ENCODE measurements at places on chromosomes 2 and 18.

DNA sequence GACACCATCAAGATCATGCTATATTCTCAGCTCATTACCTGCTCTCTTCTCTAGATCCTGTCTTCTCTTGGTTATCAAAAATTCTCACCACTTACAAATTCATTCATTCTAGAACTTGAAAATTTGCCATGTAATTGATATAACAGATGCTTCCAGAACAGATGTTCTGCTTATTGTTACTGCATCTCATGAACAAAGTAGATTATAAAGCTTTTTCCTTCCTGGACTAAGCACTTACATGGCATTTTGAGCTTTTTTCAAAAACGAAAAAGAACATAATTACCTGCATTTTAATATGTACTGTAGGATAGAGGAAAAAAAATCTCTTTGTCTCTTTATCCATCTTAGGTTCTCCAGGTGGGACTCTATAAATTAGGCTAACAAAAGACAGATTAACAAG lies 79.6 kb upstream of the CREB1 start:
- DNase-seq: no peak

DNA sequence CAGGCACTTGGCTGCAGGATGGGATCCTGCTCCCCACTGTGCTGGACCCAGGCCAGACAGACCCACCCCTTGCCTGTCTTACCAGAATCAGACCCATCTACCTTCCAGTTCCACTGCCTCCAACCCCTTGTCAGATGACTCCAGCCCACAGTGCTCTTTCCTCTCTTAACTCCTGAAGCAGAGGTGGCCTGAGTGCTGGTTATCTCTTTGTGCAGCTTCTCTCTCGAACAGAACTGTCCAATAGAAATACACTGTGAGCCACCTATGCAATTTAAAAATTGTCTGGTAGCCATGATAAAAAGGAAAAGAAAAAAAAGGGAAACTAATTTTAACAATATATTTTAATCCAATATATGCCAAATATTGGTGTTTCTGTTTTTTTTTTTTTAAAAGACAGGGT lies 160.2 kb upstream of the SMAD2 start:
- DNase-seq: no peak

DNA sequence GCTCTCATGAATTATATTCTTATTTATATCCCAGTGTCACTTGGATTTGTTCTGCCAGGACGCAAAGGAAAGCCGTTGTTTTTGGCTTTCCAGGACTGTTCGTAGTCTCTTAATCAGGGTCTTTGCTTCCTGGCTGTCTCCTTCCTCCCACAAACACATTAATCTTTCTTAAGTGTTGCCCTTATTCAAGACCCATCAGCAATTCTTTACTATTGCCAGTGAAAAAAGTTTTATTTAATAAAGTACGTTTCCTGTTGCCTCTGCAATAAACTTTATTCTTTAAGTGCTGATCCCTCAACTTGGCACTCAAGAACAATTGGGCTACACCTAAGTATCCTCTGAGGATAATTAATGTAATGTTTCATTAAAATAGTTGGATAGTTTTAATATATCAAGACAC lies 68.3 kb upstream of the CYP20A1 start:
- DNase-seq: no peak

GRCh38 chr18:52826994-52827393 lies 487.0 kb downstream of the DCC start:
- DNase-seq: no peak

DNA sequence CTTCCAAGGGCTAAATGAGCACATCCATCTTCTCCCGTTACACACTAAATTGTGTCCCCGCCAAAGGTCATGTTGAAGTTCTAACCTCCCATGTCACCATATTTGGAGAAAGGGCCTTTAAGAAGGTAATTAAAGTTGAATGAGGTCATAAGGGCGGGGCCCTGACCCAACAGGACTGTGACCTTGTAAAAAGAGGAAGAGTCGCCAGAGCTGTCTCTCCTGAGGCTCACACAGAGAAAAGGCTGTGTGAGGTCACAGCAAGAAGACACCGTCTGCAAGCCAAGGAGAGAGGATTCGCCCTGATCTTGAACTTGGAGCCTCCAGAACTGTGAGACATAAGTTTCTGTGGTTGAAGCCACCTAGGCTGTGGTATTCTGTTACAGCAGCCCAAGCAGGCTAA lies 24.1 kb downstream of the TRABD2A start:
- no peak for DNase-seq

DNA sequence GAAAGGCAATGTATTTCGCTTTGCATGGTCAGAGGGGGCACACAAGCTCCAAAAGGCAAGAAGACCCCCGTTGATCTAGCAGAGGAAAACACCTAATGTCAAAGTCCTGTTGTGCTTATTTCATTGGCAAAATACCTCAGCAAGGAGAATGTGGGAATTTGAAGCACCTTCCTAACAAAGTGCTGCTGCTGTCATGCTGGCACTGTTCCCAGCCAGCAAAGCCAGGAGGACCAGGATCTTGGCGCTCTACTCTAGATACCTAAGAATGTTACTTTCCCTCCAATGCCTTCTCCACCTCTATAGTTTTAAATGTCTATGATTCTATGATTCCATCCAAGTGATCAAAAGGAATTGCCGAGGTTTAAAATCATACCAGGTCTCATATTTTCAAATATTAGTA lies 867.9 kb upstream of the POU3F3 start:
- DNase-seq: no peak

GRCh38 chr2:127582863-127583861 lies 47.7 kb downstream of the MYO7B start:
- no peak for DNase-seq

DNA sequence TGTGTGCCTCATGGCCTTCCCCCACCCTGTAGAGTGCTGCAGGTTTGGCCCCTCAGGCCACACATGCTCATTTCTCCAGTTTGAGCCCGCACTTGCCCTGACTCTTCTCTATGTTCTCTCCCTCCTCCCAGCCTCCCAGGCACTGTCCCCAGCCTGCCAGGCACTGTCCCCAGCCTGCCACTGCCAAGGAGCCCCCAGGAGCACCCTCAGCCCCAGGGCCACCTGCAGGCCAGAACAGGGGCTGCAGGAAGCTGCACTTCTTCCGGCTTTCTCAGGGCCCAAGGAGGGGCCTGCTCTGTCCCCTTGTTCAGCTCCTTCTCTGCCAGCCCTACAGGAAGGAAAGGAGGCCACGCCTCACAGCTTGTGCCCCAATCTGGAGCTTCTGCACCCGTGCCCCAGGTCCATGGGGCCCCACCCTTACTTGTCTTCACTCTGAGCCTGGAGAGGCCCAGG lies 31.6 kb downstream of the CYP26B1 start:
- DNase-seq: no peak

DNA sequence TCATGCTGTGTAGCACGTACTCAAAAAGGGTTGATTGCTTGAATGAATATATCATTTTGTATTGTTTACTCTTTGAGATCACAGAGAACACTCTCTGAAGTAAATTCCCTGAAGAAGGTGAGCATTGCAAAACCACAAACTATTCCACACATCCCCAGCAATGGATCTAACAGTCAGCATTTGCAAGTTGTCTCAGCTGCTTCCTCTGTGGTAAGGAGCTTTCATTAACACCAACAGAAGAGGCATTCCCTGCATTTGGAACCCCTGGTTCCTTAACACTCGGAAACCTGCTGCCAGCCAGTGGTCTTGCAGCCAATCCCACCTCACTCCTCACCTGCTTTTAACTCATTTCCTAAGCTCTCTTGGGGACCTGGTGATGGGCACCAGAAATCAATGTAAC lies 108.4 kb downstream of the IRS1 start:
- DNase-seq: no peak

DNA sequence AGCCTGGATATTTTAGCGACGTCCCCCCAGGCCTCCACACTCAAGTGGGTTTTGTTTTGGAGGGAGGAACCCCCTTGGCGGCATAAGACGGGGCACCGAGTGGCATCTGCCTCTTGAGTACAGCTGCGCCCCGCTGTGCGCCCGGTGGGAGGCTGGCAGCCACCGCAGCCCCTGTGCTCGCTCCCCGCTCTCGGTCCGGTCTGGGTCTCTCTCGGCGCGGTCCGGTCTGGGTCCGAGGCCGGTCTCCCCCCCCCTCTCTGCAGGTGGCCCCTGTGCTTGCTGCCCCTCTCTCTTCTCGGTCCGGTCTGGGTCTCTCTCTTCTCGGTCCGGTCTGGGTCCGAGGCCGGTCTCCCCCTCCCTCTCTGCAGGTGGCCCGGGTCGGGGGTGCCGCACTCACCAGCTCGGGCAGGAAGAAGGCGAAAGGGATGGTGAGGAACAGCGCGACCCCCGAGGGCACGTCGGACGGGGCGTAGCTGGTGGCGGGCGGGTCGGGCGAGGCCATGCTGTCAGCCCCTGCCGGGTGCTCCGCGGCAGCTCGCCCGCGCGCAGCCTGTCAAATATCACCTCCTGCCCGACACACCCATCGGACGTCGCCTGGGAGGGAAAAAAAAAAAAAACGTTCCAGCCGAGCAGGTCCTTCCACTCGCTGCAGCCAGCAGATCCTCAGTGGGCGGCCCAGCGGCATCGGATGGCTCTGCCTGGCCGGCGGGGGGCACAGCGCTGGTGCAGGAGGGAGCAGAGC lies at the start of gene MALL:
Gene MALL, minus strand, starts transcription at position 532 of the 742 bp plus-strand sequence. Its CDS starts 30 bp downstream, at position 502.
- DNase-seq: no peak

DNA sequence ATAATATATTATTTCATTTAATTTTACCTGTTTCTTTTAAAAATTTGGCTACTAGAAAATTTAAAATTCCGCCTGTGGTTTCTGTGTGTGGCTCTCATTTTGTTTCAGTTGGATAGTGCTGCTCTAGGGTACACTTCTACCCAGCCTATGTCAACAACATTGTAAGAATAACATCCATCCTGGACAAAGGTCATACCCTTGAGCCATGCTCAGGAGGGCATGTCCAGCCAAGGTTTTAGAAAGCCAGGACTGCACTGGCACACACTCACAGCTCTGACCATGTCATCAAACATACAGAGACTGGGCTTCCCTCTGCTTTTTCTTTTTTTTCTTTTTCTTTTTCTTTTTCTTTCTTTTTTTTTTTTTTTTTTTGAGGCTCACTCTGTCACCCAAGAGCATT lies 96.1 kb downstream of the CTIF start:
- no peak for DNase-seq

DNA sequence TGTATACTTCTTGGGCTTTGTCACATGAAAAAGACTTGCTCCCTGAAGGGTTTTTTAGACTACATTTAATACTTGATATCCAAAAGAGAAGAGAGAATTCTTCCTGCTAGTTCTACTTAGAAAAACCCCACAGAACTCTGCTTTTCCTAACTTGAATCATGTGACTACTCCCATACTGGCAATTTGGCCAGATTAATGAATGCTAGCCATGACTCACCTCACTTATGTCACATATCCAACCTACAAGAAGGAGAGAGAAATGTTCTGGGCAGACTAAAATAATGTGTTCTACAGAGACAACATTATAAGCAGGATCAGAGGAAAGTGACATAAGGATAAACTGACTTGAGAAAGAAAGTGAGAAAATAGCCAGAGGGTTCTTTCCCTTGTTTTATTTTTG lies 249.3 kb upstream of the GULP1 start:
- DNase-seq: peak; percentile 53

GRCh38 chr2:99841749-99842148 lies 300.6 kb downstream of the AFF3 start:
- DNase-seq: peak; percentile 42

DNA sequence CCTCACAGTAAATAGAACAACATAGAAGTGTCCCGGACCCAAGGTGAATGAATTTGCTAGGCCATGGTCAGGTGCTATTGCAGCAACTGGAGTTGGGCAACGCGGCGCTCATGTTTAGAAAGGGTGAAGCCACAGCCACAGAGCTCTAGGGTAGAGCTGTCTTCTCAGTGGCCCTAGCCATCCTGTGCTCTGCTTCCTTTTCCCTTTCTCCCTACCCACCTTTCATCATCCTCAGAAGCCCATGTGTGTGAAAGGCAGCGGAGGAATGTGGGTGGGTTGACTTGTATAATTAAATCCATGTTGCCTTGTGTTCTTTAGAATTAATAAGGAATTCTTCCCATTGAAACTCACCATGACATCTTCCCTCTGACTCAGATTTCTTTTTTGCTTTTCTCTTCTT lies 336.7 kb downstream of the OSR1 start:
- peak; percentile 87 for DNase-seq

DNA sequence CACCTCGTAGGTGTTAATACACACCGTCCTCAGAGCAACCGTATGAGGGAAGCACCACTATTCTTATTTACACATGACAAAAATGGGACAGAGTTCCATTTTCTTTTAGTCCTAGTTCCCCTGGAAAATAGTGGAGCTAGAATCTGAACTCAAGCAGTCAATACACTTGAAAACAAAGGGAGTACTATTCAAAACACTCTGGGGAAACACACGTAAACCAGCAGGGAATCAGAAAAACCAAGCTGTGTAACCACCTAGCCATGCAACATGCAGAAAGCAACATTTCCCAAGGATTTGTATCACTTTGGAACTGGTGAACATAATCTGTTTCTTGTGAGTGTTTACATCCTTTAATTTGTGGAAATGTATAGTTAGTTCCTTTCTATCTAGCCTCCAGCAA lies 208.2 kb downstream of the UBE2E3 start:
- DNase-seq: no peak

Measured in skeletal muscle cell (primary cell).